ENCODE measurements at places on chromosomes 16 and 17.

- peak; percentile 98 for DNase-seq
Observed at GRCh38 chr16:29745853-29746345, at the start of gene C16orf54. Gene C16orf54, minus strand, starts transcription at chr16:29745990. Its CDS starts 1,039 bp downstream, at chr16:29744951.

DNA sequence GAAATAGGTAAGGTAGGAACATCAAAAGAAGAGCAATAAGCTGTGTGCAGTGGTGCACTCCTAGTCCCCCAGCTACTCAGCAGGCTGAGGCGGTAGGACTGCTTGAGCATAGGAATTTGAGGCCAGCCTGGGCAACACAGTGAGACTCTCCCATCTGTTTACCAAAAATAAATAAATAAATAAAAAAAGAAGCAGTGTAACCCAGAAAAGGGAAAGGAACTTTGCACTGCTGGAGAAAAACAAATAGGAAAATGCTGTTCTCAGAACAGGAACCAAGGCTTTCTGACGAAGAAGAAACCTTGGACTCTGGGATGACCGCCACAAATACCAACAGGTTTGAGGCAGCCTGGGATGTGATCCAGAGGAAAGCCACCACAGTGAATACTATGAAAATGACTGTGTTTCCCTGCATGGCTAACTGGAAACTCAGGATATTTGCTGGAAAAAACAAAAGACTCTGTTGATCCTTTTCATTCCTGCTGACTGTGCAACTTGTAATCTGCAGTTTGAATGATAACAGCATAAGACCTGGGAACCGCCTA lies 41.2 kb downstream of the TTC19 start:
- no peak for DNase-seq

- DNase-seq = no peak
Observed at GRCh38 chr16:87369796-87370719, 13.5 kb downstream of the FBXO31 start.

- no peak for DNase-seq
Observed at GRCh38 chr16:14418795-14419225, 211.2 kb downstream of the PARN start.

DNA sequence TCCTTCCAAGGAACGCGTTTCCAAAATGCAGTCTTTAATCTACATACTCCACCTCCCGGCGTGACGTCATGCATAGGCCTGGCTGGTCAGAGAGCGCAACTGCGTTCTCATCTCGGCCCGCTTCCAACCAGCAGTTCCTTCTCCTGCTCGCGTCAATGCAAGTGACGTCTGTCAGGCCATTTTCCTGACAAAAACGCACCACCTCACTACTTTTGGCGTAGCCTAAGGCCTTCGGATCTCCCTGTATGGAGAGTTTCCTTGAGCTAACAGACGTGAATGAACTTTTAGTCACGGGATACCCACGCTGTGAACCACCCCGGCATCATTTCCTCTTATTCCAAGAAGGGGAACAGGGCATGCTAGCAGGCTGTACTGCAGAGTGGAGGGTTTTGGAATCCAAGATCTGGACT lies 25.0 kb downstream of the TEX14 start:
- peak; percentile 73 for DNase-seq

- no peak for DNase-seq
Observed at GRCh38 chr17:44636562-44636961, 19.7 kb upstream of the MEIOC start.

- DNase-seq = no peak
Observed at GRCh38 chr16:71407731-71408130, 34.1 kb downstream of the TLE7 start.

GRCh38 chr17:68428498-68429172 lies 28.7 kb downstream of the WIPI1 start:
- DNase-seq = no peak

DNA sequence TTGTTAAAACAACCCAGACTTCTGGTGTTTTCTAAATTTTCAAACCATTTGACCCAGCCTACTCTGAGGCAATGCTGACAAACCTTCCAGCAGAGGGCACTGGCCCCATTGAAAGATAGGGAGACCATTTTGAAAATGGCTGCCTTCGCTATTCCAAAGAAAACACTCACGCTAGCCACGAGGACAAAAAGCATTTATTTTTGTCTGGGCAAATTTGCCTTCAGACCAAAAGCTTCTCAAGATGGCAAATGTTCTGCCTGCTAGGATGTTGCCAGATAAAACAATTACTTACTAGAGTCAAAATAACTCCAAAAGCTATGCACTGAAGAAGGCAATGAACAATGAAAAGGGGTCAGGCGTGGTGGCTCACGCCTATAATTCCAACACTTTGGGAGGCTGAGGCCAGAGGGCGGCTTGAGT lies 296.7 kb upstream of the IRX5 start:
- no peak for DNase-seq

- peak; percentile 73 for DNase-seq
Observed at GRCh38 chr17:68398691-68399637, 58.3 kb downstream of the WIPI1 start.
